Right renal cortex interstitium (tissue), 3 donors: ENCODE measurements at places on chromosomes 1 and 21. TPM values are rescaled to one million over a fixed set of nuclear protein-coding genes. Genes with fewer than 3 reads are reported as not detected.

INSRR gene
- 1.3 TPM for polyA plus RNA-seq

MEAF6 gene
- polyA plus RNA-seq: 102 TPM

AADACL4 gene
- 1.4 TPM for polyA plus RNA-seq

PTAFR gene
- 2.8 TPM for polyA plus RNA-seq

FMOD gene
- polyA plus RNA-seq: 51.5 TPM

VSIG8 gene
- polyA plus RNA-seq: 0.36 TPM

EFNA1 gene
- polyA plus RNA-seq: 74.4 TPM

SLC30A7 gene
- 16.0 TPM for polyA plus RNA-seq

ZDHHC18 gene
- 19.3 TPM for polyA plus RNA-seq

AKR7A2 gene
- 86.5 TPM for polyA plus RNA-seq
